Neural crest cell (in vitro differentiated cells): ENCODE measurements at places on chromosomes 4 and X. TPM values are rescaled to one million over a fixed set of nuclear protein-coding genes. Genes with fewer than 3 reads are reported as not detected.
A peak's percentile ranks its signal among the peaks of the same experiment; 100 is the strongest.

- H3K36me3 ChIP-seq: no peaks in the 10 kb centered on the region
- no peak overlapping the region for H3K4me3 ChIP-seq
- no peaks in the 10 kb centered on the region for H3K4me1 ChIP-seq
- no peak for DNase-seq
Observed at GRCh38 chr4:166662266-166662843, 571.9 kb downstream of the SPOCK3 start.

- no peak for DNase-seq
- no peaks in the 10 kb centered on the region for H3K4me1 ChIP-seq
- H3K4me3 ChIP-seq: no peak overlapping the region
- no peaks in the 10 kb centered on the region for H3K27me3 ChIP-seq
- no peak overlapping the region for H3K27ac ChIP-seq
Observed at GRCh38 chr4:180398564-180398963, 1844.6 kb upstream of the TENM3 start.

PPBP gene
- not detected in 2 replicates for total RNA-seq

CSAG1 gene
- not detected in 2 replicates for total RNA-seq

DNA sequence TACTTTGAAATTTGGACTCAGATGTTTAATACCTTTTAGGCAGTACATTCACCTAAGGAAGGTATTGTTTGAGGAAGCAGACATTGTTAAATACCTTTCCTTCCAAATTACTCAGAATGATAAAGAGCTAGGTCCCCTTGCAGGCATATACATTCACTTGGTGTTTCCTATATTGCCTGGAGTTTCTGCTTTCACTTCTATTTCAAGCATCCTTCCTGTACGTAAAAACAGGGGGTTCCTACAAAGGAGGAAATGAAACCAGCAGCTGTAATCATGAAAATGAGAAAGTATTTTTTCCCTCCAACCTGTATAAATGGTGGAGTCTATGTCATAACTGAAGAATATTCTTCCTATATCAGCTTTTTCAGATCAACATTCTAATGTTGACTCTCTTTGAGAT, 90.4 kb upstream of the RASGEF1B start:
- H3K4me1 ChIP-seq: peaks cover 16% of the 10 kb centered on the region
- no peak for DNase-seq
- no peak overlapping the region for H3K4me3 ChIP-seq
- H3K27me3 ChIP-seq: no peaks in the 10 kb centered on the region

- DNase-seq: no peak
- H3K36me3 ChIP-seq: no peaks in the 10 kb centered on the region
- no peak overlapping the region for H3K27ac ChIP-seq
- H3K27me3 ChIP-seq: no peaks in the 10 kb centered on the region
- H3K4me1 ChIP-seq: peaks cover 20% of the 10 kb centered on the region
Observed at GRCh38 chrX:48909703-48910294, 1.6 kb downstream of the SLC35A2 start.

- no peak for DNase-seq
- H3K27ac ChIP-seq: no peak overlapping the region
- peaks cover 8% of the 10 kb centered on the region for H3K4me1 ChIP-seq
- no peak overlapping the region for H3K4me3 ChIP-seq
Observed at GRCh38 chrX:53003111-53003510, 44.8 kb upstream of the FAM156A start.

DNA sequence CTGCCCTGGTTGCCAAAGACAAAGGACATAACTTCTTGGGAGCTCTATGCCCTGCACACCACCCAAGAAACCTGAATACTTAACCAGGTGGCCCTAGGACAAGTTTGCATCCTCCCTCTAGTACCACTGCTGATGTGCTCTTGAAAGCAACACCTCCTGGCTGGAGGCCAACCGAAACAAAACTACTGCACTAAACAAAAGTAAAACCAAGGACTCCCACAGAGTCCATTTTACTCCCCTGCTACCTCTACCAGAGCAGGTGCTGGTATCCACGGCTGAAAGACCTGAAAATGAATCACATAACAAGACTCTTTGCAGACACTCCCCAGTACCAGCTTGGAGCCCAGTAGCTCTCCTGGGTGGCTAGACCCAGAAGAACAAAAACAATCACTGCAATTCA, 941.8 kb downstream of the RAPGEF2 start:
- no peaks in the 10 kb centered on the region for H3K4me1 ChIP-seq
- no peaks in the 10 kb centered on the region for H3K36me3 ChIP-seq
- DNase-seq: no peak
- H3K27me3 ChIP-seq: no peaks in the 10 kb centered on the region
- H3K4me3 ChIP-seq: no peak overlapping the region

- peaks cover 71% of the 10 kb centered on the region for H3K27me3 ChIP-seq
- H3K36me3 ChIP-seq: peaks cover 4% of the 10 kb centered on the region
- DNase-seq: peak; percentile 41
- H3K4me3 ChIP-seq: peak within 1 kb of the TSS; percentile 85
Observed at GRCh38 chr4:48483006-48483776, at the start of gene SLC10A4. Gene SLC10A4 (plus strand): TSS chr4:48483343. CDS start chr4:48483562, 219 bp downstream.
